Effector memory CD8-positive, alpha-beta T cell (primary cell): ENCODE measurements at places on chromosomes 5 and 9.
A peak's percentile ranks its signal among the peaks of the same experiment; 100 is the strongest.

GRCh38 chr5:139100825-139101224 is 97.3 kb downstream of the SIL1 start:
- H3K27me3 ChIP-seq = no peaks in the 10 kb centered on the region
- H3K4me3 ChIP-seq = no peak overlapping the region
- no peak for DNase-seq
- peak overlapping the region; percentile 15 for H3K27ac ChIP-seq
- H3K36me3 ChIP-seq = no peaks in the 10 kb centered on the region

- H3K27ac ChIP-seq = no peak overlapping the region
- no peaks in the 10 kb centered on the region for H3K4me1 ChIP-seq
- no peaks in the 10 kb centered on the region for H3K27me3 ChIP-seq
- H3K4me3 ChIP-seq = no peak overlapping the region
- H3K36me3 ChIP-seq = peaks cover 2% of the 10 kb centered on the region
These were observed 56.2 kb downstream of the CNTLN start for GRCh38 chr9:17191082-17191481.

DNA sequence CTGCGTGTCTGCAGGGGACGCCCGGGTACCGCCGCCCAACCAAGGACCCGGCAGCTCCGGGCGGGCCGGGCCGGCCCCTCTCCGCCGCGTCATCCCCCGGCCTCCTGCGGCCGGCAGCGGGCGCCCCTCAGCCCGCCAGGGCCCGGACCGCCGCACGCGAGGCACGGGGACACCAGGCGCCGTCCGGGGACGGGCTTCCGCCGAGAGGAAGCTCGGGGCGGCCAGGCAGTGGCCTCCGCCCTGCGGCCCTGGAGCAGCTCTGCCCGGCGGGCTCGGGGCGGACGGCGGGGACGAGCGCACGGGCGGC is 373 bp downstream of the FBXW5 start:
- H3K4me3 ChIP-seq = peak overlapping the region; percentile 78
- no peaks in the 10 kb centered on the region for H3K27me3 ChIP-seq
- peaks cover 51% of the 10 kb centered on the region for H3K36me3 ChIP-seq
- H3K27ac ChIP-seq = peak overlapping the region; percentile 59
- DNase-seq = no peak

DNA sequence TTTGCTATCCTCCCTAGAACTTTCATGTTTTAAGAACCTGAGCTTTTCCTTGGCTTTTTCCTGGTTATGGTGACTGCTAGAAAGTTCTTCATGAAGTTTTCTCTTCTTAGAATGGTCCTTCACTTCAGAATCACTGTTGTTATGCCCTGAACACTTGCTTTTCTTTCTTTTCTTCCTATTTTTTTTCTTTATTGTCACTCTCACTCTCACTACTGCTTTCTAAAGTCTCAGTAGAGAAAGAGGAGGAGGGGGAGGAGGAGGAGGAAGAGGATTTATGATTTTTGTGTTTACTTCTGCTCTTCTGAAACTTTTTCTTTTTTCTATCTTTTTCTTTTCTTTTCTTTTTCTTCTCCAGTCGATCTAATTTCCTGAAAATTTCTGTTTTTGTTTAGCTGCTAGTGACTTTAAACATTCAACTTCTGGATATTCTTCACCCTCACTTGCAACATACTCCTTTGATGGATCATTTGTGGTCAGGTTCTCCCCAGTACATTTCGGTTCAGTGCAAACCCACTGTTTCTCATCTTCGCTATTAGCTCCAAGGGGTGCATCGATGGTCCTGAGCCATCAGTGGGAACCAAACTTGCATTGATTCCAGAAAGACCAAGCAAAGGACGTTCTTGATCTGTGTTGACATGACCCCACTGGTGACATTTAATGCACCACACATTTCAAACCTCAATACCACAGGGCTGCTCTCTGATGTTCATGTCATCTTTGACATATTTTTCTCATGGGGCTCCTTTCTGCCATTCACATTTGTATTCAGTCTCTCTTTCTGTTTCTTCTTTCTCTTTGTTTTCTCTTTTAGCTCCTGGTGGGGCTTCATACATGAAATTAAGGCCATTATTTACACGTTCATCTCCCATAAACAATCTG is 81.6 kb upstream of the HAND1 start:
- no peaks in the 10 kb centered on the region for H3K4me1 ChIP-seq
- no peak overlapping the region for H3K27ac ChIP-seq
- peaks cover 24% of the 10 kb centered on the region for H3K27me3 ChIP-seq
- H3K4me3 ChIP-seq = no peak overlapping the region
- no peaks in the 10 kb centered on the region for H3K36me3 ChIP-seq

- peaks cover 14% of the 10 kb centered on the region for H3K27me3 ChIP-seq
- no peak for DNase-seq
- no peaks in the 10 kb centered on the region for H3K4me1 ChIP-seq
- H3K36me3 ChIP-seq = no peaks in the 10 kb centered on the region
- H3K27ac ChIP-seq = no peak overlapping the region
These were observed 101.7 kb upstream of the DAPK1 start for GRCh38 chr9:87395804-87396479.

DNA sequence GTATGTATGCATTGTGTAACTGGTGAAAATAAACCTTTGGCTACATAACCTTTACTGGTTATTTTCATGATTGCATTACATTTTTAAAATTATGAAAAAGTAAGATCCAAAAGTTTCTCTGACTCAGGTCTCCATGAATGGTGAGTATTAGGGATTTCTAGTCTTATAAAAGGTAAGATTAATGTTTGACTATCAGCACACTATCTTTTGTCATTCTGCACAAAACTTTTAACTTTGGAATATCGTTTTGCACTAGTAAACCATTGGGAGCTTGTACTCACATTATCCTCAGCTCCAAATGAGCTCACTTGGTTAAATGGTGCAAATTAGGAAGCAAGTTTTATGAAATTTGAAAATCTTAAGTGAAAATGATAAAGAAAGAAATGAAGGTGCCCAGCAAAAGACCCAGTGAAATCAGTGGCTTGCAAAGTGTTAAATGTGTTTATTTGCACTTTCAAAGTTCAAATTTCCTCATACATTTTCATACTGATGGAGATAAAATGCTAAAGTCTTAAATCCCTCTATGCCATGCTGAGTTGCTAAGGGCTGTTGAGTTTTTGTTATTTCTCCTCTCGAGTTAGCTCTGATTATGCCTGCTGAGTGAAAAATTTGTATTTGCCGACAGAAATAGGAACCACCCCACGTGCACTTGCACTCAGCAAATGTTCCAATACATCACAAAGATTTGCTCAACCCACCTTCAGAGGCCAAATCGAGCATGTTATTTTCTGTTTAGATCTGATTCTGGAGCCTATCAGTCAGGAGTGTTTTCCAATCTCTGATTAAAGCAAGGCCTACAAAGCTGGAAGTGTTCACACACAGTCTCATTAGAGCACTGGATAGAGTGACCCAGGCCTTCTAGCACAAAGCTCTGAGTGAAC is 885.7 kb downstream of the NR2F1-AS1 start:
- DNase-seq = no peak
- H3K27ac ChIP-seq = no peak overlapping the region
- H3K36me3 ChIP-seq = no peaks in the 10 kb centered on the region
- H3K27me3 ChIP-seq = no peaks in the 10 kb centered on the region
- no peaks in the 10 kb centered on the region for H3K4me1 ChIP-seq

GRCh38 chr5:168885324-168886120 is 306.4 kb upstream of the PANK3 start:
- H3K36me3 ChIP-seq = no peaks in the 10 kb centered on the region
- no peak for DNase-seq
- no peaks in the 10 kb centered on the region for H3K4me1 ChIP-seq

- H3K27me3 ChIP-seq = no peaks in the 10 kb centered on the region
- H3K27ac ChIP-seq = no peak overlapping the region
- no peak overlapping the region for H3K4me3 ChIP-seq
- H3K4me1 ChIP-seq = no peaks in the 10 kb centered on the region
These were observed 292.1 kb upstream of the RORB start for GRCh38 chr9:74205056-74205455.

DNA sequence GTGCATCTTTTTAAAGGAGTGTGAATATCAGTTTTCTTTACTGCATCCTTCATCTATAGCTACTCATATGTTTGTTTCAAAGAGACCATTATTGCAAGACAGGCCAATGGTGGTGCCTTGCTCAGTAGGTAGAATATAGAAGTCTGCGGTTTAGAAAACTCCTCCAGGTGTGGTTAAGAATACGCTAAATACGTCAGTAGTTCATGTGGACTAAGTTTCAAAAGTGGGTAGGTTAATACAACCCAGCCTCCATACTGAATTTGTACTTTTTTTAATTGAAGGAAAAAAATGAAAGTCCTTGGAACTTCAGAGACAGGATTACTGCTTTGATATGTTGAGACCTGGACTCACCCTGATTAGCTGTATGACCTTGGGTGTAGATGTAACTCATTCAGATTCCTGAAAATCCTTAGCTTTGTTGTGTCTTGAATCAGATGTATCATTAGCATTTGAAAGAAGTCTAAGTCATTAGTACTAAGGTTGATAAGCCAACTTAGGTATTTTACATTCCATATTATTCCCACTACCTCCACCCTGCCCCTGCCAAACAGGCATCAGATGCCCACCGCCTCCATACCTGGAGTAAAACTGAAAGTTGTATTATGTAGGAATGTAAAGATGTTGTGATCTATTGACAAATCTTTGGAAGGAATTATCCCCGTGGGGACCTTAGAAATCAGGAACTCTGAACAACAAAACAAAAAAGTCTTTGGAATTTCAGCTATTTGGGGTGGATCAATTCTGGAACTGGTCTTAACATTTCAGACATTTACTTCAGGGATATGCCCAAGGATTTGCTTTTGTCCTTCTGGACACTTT is 6.1 kb downstream of the BASP1 start:
- H3K4me3 ChIP-seq = no peak overlapping the region
- DNase-seq = no peak
- H3K27ac ChIP-seq = no peak overlapping the region
- H3K4me1 ChIP-seq = no peaks in the 10 kb centered on the region
- no peaks in the 10 kb centered on the region for H3K36me3 ChIP-seq

GRCh38 chr5:65137631-65138030 is 344.1 kb downstream of the ADAMTS6 start:
- no peaks in the 10 kb centered on the region for H3K36me3 ChIP-seq
- H3K4me1 ChIP-seq = no peaks in the 10 kb centered on the region
- H3K4me3 ChIP-seq = no peak overlapping the region
- H3K27me3 ChIP-seq = no peaks in the 10 kb centered on the region
- H3K27ac ChIP-seq = no peak overlapping the region
- no peak for DNase-seq

DNA sequence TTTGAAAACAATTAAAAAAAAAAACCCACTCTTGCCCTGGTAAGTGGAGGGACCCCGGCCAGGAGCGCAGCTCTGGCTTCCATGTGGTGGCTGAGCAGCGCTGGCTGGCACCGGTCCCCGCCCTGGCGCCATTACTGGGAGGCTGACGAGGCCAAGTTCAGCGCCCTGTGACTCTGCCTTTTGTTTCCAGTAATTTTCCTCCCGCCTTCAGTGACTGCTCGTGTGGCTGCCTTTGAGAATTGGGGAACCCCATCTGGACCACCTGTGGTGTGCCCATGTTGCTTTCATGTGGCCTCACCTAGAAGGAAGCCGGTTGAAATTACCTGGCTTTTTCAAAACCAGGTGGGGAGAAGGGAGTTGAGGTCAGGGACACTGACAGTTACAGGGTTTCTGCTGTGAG is 136.1 kb downstream of the GAPVD1 start:
- peaks cover 4% of the 10 kb centered on the region for H3K27me3 ChIP-seq
- H3K27ac ChIP-seq = no peak overlapping the region
- no peak for DNase-seq
- H3K4me3 ChIP-seq = no peak overlapping the region
